DMS 273 treated with DMSO at 0.1 percent for 48 hours (cell line): ENCODE measurements at places on chromosomes 4 and X.
A peak's percentile ranks its signal among the peaks of the same experiment; 100 is the strongest.

- no peak for DNase-seq
Measured at GRCh38 chr4:104973708-104974107, 173.0 kb upstream of the TET2 start.

DNA sequence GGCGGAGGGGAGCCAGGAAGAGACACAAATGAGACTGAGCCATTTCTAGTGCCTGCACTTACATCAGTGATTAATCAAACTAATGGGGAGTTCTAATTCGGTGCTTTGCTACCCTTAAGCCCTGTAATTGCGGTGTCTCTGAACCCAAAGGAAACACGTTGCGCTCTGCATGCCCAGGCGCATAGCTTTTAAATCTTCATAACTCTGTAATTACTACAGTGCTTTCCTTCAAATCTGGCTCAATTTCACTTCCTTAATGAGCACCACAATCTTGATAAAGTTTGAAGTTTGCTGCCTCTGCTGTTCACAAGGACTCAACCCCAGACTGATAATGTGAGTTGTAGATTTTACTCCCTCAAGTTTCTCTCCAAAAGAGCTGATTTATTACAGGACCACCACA, 5.7 kb upstream of the NHS start:
- no peak for DNase-seq

- DNase-seq, result no peak
Measured at GRCh38 chr4:88911246-88912212, 145.5 kb downstream of the FAM13A start.

DNA sequence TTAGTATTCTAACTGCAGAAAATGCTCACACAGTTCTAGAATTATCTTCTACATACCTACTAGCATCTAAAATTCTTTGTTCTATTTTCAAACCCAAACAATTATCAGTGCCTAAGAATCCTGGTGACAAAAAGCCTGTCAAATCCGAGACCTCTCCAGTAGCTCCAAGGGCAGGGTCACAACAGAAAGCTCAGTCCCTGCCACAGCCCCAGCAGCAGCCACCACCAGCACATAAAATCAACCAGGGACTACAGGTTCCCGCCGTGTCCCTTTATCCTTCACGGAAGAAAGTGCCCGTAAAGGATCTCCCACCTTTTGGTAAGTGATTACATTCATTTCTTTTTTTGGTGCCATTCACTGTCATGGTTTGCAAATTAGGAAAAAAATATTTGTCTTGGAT, 243.8 kb downstream of the RAPGEF2 start:
- DNase-seq, result no peak

DNA sequence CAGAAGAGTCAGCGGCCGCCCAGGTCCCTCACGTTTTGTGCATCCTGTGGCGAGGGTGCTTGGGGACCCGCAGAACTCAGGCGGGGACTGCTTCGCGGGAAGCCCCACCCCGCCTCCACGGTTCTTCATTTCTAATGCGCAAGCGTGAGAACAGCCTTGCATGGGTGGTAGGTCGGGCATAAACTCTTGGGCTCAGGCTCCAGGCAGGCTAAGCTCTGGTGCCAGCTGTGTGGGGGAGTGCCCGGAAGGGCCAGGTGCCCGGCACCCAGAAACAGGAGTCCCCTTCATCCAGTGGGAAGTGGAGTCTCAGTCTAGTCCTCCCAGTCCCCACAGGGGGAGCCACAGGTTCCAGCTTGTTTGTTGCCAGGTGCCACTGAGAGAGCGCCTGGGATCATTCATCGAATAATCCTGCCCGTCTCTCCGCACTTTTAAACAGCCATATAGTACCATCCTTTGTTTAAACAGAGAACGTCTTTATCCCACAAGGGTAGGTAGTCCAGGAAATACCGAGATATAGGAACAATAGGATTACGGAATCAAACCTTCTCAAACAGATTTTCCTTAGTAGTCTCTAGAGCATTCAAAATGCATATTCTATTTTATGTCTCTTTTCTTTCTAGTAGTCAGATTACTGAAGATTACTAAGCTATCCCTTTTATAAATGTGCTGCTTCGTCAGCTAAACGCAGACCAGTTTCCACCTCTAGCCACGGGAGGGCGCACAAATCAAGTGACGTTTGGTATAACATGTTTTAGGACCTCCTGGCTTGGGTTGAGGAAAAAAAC, 12.7 kb upstream of the RBBP7 start:
- peak; percentile 84 for DNase-seq

DNA sequence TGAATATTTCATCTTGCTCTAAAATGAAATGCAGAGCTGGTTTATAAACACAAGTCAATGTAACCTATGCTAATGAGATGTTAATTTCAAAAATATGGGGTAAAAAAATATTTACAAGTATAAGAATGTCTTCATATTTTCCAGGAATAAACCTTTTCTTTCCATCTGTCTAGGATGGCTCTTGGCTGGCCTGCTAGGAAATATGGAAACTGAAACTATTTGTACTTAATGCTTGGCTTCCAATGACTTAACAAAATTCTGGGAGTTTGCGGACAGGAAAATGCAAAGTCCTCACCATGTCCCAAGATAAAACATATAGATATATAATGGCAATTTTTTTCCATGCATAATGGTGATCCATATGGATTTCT, 168.1 kb downstream of the SCFD2 start:
- no peak for DNase-seq

DNA sequence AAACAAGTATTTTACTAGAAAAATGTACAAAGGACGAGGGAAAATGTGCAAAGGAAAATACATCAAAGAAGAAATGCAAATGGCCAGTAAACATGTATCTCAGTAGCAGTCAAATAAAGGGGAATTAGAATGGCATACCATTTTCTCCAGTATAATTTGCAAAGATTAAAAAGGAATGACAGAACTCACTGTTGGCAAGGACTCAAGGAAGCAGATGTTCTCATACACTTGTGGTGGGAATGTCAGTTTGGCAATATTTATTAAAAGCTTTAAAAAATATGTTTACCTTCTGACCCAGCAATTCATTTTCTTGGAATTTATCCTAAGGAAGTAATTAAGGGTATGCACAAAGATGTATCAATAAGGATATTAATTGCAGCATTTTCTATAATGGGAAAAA, 7.6 kb downstream of the CLCN5 start:
- peak; percentile 14 for DNase-seq

DNA sequence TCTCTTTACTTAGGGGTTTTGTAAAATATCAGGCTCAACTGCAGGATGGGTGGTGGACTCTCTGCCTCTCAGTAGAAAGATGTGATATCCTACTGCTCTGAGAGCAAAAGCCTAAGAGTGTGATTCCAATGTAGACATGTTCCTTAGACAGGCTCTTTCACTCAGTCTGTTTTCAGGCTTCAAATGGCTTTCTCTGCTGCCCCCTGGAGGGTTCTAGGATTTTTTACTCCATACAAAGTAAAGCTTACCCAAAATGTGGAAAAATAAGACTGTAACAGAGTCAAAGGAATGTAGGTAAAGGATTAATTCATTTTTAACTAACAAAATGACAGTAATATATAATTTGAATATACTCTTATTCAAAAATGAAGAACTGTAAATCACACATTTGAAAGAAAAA, 32.1 kb downstream of the ZGRF1 start:
- DNase-seq, result peak; percentile 10

- DNase-seq, result no peak
Measured at GRCh38 chr4:128275346-128275745, 12.3 kb downstream of the PGRMC2 start.

DNA sequence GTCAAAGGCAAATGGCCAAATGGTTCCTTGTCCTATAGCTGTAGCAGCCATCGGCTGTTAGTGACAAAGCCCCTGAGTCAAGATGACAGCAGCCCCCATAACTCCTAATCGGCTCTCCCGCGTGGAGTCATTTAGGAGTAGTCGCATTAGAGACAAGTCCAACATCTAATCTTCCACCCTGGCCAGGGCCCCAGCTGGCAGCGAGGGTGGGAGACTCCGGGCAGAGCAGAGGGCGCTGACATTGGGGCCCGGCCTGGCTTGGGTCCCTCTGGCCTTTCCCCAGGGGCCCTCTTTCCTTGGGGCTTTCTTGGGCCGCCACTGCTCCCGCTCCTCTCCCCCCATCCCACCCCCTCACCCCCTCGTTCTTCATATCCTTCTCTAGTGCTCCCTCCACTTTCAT, 3.8 kb upstream of the OPN1LW start:
- no peak for DNase-seq

GRCh38 chr4:126890994-126891393, 741.8 kb upstream of the INTU start:
- no peak for DNase-seq

DNA sequence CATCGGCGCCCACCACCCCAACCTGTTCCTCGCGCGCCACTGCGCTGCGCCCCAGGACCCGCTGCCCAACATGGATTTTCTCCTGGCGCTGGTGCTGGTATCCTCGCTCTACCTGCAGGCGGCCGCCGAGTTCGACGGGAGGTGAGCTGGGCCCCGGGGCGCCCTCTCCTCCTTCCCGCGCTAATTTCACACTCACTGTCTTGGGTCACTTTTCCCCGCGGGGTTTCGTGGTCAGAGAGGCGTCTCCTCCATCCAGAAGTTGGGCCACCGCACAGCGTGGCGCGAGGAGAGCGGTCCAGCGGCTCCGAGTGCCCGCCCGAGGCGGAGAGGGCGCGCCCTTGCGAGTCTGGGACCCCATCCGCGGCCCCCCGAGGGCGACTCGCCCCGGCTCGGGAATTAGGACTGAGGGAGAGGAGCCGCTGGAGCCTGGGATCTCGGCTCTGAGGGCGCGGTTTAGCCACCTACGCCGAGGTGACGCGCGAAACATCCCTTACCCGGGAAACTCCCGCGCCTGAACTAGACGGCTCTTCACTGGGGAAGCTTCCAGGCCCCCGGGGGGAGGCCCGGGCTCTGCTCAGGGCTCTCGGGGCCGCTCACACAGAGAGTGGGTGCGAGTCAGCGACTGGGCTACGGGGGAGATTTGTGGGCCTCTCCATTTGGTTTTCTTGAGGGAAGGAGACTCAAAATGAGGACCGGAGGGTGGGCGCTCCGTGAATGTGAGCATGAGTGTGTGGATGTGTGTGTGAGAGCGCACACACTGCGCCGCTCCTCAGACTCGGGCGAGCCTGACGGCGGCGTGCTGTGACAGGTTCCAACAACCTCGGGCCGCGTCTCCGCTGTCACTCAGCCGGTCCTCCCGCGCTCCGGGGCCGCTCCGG, 551 bp downstream of the NPNT start:
- no peak for DNase-seq

DNA sequence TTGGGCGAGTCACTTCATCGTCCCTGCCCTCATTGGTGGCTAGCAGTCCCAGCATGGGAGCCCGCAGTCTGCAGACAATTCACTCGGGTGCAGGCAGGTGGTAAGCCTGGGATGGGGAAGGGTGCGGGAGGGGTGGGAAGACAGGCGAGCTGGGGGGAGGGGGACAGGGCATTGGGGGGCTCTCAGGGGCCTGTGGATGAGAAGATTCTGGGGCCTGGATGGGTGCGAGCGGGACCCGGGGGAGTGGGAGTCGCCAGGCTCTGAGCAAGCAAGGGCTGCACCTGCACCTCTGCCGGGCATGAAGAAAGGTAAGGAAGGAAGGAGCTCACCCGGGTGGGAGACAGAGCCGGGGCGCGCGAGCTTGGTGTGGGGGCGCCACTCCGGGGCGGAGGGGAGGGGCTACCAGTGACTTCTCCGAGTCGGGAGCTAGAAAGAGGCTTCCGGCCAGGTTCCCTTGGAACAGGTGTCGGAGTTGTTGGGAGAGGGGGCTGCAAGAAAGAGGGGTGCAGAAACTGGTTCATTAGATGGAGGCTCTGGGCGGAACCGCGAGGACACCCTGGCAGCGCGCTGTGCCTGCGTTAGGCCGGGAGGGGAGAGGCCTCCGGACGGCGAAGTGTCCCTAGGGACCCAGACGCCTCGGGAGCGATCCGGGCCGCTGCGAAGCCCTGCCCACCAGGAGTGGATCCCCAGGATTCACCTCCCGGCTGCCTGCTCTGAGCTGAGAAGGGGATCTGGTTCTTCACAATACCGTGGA, 103.4 kb upstream of the PDLIM3 start:
- DNase-seq, result no peak

DNA sequence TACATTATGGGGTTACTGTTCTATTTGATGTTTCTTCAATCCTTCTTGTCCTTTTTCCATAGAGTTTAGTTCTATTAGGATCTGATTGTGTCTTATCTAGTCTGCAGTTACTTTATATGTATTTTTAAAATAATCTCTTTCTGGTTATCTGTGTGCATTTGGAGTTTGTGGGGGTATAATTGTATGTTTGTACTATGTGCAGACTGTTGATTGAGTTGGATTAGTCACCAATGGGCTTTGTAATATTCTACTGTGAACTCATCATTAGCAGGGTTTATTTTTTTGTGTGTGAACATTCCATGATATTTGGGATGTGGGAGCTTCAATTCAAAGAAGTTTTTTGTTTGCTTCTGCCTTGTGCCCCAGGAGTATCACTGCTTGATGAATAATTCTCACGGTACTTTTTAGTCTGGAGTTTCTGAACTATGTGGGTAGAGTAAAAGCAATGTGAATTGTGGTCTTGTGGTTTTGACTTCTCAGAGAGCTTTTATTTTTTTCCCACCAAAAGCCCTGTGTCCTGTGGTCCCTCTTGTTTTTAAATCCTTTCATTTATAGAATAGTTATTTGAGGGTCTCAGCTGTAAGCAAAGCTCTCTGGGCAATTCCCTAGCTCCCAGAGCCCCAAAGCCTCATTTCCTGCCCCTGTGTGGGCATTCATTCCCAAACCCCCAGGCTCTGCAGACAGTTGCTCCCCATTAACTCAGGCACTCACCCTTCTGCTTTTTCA, 127.8 kb downstream of the PHKA2 start:
- no peak for DNase-seq

DNA sequence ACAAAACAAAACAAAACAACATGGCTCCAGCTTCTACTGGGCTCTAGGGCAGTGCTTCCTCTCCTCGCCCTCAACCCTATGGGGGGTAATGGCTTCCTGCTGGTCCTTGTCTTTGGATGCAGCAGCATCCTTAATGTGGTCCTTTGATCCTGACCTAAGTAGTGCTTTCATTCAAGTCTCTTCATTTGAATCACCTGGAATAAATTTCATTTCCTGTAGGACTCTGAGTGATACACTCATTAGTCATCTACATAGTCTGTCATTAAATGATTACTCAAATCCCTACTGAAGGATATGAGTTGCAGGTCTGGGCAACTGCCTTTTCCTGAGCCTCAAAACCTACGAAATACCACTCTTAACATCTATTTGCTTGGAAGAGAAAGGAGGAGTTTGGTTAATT, 54.5 kb downstream of the RHOH start:
- no peak for DNase-seq

DNA sequence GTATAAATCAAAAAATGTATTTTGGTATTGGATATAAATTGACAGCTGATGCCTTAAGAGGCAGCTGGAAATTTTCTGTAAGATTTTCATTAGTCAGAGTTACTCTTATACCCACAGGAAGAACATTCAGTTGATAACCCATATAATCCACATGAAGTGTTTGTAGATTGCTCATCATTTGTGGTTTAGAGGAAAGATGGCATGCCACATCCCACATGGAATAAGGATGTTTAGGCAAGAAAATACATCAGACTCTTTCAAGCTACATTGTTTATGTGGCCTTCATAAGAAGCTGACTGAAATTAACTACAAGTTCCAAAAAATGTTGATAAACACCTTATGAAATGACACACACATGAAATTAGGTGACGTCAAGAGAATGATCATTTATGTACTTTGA, 56.6 kb downstream of the AREG start:
- DNase-seq, result no peak
